Fibroblast of pulmonary artery (primary cell): ENCODE measurements at places on chromosomes 2 and 18.

- peak; percentile 48 for DNase-seq
Measured at GRCh38 chr2:101111917-101112771, 39.0 kb downstream of the TBC1D8 start.

GRCh38 chr18:58194028-58194427 lies 150.0 kb downstream of the NEDD4L start:
- DNase-seq: no peak

DNA sequence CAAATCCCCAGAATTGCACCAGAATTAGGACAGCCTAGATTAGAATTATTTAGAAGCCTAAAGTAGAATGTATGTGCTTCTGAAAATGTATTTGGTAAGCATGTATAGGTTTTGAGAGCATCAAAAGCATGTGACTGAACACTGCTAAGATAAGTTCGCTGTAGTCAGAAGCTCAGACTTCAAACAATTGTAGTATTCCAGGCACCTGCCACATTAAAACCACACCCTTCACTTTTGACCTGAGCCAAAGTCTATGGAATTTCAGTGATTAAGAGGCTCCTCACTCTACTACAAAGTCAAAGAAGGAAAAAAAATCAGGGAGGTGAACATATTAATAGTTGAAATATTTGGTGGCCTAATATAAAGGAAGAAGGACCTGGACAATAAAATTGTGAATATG lies 8.2 kb downstream of the KCNJ3 start:
- DNase-seq: no peak

GRCh38 chr2:115774361-115774760 lies 1331.9 kb downstream of the DPP10 start:
- no peak for DNase-seq

DNA sequence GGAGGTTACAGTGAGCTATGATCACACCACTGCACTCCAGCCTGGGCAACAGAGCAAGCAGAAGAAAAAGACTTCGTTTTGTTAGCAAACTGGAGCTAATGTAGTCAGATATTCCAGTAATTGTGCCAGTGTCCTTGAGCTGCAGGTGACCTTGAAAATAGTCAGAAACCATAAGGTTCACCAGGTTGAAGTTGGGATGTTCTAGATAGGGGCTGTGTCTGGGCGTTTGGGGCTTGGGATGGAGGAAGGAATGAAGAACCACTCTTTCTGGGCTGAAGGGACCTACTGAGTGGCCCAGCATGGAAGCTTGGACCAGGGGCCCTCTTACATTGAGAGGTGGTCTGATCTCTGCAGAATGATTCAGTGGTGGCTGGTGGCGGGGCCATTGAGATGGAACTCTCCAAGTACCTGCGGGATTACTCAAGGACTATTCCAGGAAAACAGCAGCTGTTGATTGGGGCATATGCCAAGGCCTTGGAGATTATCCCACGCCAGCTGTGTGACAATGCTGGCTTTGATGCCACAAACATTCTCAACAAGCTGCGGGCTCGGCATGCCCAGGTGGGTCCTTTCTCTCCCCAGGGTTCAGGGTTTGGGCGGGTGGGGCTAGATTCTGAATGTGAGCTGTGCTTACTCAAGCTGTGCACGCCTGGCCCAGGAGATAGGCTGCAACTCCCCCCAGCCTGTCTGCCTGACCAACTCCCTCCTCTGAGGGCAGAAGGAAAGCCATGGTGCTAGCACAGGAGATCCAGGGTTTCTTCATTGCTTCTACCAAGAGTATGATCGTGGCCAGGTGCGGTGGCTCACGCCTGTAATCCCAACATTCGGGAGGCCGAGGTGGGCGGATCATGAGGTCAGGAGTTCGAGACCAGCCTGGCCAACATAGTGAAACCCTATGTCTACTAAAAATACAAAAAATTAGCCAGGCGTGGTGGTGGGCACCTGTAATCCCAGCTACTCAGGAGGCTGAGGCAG lies 17.1 kb downstream of the CCT7 start:
- no peak for DNase-seq

- no peak for DNase-seq
Measured at GRCh38 chr2:155692106-155692505, 640.4 kb downstream of the NR4A2 start.

DNA sequence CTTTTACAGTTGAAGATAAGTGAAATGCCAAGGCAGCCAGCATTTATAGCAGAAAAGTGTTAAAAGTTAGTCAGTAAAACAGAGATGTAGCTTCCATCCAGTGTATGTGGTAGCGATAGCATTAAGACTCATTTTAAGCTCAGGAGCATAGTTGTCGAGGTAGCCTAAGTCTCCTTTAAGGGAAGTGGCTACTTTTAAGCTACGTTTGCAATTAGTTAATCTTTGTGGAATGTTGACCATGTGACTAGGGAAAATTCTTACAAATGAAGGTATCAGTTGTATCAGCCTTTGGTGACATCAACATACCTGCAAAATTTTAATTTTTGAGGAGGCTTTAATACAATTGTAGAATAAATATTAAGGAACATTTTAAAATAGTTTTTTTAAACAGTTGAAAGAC lies 61.9 kb downstream of the LHCGR start:
- DNase-seq: peak; percentile 23

DNA sequence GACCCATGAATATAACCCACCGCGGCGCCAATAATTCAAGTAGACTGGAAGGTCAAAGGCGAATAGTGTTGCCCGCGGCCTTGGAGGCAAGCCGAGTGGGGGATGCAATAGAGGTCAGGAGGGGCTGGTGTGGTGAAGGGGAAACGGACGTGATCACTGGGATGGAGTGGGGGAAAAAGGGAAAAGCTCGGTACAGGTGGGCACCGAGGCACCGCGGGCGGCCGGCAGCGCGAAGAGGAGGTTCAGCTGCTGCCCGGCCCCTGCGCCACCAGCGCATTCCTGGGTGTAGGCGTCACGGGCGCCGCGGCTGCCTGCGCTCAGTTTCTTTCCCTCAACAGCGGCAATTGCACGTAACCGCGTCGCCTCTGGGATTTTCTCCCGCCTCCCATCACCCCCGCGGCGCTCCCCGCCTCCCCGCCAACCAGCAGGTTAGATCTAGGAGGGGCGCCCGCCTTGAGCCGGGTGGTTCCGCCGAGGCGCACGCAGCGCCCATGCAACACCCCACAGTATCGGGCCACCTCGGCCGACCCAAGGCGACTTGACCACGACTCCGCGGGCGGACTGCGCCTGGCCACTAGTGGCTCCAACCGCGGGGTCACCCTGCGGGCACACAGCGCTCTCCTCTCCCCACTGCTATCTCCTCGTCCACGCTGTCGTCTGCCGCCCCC lies 1.5 kb downstream of the RND3 start:
- peak; percentile 83 for DNase-seq

DNA sequence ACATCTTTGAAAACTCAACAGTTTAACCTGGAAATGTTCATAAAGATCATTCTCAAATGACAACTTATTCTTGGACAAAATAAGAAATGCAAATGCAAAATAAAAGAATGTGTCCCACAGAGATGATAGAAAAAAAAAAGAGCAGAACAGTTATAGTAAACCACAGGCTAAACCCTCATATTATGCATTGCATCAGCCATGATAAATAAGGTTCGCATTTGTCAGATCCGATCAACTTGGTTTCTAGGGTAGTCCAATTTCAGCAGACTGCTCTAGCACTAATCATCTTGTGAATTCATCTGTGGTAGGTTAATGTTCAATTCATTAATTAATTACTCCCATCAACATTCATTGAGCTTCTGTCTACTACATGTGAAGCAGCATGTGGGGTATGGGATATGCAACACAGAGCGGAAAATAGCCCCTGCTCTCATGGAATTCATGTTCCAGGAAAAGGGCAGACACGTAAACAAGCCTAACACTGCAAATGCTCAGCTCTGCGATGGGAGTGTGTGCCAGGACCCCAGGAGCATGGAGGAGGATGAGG lies 316.2 kb upstream of the REV1 start:
- DNase-seq: no peak

DNA sequence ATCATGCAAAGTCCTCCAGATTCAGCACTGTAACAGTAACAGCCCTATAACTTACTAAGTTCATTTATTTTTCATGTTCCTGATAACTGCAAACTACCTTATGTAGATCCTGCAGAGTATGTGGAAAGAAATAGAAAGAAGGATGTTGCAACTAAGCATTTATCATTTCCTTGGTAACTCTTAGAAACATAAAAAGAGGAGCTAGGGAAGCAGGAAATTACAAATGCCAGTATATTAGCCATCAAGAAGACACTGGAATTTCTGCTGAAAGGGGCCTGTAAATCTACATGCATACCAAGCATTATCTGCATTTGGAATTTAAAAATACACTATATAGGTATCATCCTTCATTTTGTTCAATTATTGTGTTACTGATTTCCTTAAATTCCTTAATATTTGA lies 66.8 kb downstream of the PDE11A start:
- DNase-seq: peak; percentile 18
